ENCODE measurements at places on chromosomes 6 and 20. TPM values are rescaled to one million over a fixed set of nuclear protein-coding genes. Genes with fewer than 3 reads are reported as not detected.

The PBOV1 gene
- not detected for total RNA-seq

The MED23 gene
- 31.3 TPM for total RNA-seq

The LY86 gene
- total RNA-seq = not detected

The CASS4 gene
- total RNA-seq = not detected

The DLK2 gene
- 49.9 TPM for total RNA-seq

The BHLHE23 gene
- total RNA-seq = not detected

Data from mammary epithelial cell (primary cell).